ENCODE measurements at places on chromosomes 7 and 10. TPM values are rescaled to one million over a fixed set of nuclear protein-coding genes. Genes with fewer than 3 reads are reported as not detected.

GRCh38 chr7:96636342-96636860 is 73.2 kb downstream of the SEM1 start:
- no peak for DNase-seq

DNA sequence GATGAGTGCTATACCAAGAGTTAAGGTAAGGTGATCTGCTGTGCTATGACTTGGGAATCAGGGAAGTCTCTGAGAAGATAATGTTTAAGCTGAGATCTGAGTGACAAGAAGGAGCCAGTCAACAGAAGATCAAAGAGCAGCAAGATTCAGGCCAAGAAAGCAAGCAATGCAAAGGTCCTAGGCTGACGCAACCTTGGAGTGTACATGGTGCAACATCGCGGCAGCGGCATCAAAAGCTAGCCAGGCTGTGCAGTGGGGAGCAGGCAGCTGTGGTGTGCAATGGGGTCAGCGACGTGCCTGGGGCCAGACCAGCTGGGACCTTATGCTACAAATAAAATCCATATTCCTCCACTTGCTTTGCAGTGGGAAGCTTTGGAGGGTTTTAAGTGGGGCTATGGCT is 324.1 kb downstream of the LRMDA start:
- DNase-seq, result no peak

GRCh38 chr7:81005254-81005653 is 86.4 kb upstream of the SEMA3C start:
- peak; percentile 24 for DNase-seq

GRCh38 chr7:101058355-101058754 is 26.9 kb upstream of the TRIM56 start:
- DNase-seq, result peak; percentile 52

DNA sequence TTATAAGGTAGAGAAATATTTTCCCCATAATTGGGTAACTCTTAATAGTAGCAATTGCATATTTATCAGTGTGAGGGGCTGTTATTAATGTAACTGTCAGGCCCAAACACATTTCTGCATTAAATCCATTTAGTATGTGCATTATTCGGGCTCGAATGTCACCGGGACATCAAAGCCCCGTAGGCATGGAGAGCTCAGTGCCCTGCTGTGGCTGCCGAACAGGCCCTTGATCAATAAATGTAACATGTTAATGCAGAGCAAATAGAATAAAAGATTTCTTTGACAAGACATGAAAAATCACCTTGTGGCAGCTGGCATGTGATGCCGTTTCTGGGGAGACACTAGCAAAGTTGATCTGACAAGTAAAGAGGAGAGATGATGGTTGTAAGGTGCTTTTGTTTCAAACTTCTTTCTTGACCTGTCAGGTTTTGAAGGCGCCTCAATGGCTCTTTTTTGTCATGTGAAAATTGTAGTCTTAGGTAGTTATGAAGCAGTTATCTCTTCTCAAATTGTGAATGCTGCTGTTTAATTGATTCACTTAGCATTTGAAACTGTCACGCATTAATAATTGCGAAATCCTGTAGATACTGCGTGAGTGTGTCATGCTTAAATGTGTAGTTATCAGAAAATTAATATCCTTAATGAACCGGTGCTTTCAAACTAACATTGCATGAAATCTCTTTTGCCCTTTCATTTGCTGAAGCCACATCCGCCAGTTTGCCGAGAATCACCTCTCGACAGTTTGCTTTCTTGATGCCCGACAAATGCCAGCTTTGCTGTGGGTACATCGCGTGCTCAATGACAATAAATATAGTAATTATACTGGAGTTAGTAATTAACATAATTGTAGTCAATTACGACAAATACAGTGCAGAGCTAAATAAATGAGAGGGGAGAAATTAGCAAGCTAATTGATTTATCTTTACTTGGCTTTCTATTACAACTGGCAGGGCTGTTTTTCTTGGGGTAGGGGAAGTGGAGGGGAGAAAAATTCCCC is 19.5 kb downstream of the LRMDA start:
- no peak for DNase-seq

DNA sequence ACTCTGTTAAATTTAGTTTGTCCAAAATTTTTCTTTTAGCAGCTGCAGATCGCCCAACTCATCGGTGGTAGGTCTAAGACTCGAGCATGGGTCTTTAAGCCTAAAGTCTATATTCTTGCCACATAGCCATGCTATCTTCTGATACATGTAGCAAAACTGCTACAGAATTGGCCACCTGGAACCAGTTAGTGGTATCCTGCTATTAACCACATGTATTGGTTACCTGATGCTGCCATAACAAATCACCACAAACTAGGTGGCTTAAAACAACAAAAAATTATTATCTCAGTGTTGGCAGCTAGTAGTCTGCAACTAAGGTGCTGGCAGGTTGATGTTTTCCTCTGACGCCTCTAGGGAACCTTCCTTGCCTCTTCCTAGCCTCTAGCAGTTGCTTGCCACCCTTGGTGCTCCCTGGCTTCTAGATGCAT is 96.7 kb upstream of the PIK3CG start:
- DNase-seq, result no peak

DNA sequence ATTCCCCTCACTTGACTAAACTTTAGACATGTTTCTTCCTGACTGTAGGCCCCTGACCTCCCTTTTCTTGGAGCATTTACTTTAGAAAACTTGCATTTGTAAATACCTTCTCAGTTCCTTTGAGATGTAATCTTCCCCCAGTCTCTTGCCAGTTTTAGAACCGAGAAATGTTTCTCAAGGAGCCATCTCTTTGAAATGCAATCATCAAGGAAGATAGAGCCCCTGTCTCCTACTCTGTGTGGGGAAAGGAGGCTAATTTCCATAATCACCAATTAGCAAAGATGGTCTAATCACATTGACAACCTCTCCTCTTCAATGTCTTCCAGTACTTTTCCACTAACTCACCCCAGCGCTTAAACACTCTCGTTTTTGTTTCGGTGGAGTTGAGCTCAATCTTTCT is 70.0 kb upstream of the SMIM30 start:
- no peak for DNase-seq

DNA sequence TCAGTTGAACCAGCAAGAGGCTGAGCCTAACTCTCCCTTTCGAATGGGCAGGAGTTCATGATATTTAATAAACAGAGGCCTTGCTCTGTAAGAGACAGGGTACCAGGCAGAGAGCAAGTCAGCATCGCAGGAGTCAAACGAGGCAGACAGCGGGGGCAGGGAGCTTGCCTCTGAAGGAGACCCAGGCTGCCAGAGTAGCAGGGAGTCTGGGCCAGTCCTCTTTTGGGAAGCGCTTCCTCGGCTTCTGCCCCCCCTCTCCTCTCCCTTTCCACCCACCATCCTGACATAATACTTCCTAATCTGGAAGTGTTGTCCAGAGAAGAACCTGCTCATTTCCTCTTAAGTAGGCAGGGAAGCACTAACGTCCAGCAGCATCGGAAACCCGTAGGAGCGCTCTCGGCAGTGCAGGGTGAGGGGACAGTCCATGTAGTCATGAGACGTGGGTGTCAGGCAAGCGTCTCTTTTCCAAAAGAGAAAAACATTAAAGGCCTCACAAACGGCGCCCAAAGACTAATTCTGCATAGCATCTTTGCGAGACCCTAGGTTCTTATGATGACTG is 171.1 kb downstream of the EGFR start:
- no peak for DNase-seq

DNA sequence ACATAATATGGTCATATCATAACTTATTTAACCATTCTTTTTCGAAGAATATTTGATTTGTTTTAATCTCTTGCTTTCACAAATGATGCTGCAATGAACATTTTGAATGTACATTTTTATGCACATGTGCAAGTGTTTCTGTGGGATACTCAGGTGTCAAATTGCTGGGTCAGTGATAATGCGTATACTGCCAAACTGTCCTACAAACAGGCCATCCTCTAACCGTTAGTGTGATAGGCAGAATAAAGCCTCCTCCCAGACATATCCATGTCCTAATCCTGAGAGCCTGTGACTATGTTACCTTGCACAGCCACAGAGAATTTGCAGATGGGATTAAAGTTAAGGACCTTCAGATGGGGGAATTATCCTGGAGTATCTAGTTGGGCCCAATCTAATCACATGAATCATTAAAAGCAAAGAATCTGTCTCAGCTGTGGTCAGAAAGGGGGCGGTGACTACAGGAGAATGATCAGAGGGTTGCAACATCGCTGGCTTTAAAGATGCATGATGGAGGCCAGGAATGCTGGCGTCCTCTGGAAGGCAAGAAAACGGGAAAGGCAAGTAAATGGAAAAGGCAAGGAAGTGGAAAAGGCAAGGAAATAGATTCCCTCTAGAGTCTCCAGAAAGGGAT is 46.7 kb downstream of the FZD1 start:
- DNase-seq, result peak; percentile 14

DNA sequence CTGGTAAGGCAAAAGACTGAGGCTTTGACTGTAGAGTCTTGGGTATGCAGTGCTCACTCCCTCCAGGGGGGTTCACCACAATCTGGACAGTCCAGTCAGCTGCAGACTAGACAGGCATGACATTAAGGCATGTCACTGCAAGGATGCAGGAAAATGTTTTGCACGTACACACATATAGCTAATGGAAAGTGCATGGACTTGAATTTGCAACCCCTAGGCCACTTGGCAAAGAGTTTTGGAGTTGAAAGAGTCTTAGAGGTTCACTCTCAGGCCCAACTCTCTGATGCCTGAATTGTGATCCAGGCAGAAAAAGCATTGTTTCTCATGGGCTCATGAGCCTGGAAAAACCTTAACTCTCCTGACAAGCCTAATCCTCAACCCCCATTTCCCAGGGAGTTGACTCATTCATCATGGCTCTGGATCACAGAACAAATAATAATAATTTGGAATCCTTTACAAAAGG is 51.9 kb downstream of the LAMB4 start:
- no peak for DNase-seq

DNA sequence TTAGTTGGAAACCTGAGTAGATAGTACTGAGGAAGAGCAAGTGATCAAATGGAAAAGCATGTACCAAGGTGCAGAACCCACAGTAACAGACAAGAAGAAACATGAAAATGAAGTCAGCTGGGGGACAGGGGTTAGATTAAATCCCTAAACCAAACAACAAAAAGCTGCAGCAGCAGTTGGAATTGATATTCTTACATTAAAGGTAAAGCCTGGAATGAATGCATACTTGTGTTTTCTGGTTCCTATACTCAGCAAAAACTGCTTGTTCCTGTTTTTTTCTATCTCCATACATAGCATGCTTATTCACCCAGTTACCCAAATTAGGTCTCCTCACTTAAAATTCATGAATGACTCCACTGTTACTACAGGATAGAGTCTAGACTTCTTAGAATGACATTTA is 92.4 kb downstream of the TPST1 start:
- DNase-seq, result no peak

DNA sequence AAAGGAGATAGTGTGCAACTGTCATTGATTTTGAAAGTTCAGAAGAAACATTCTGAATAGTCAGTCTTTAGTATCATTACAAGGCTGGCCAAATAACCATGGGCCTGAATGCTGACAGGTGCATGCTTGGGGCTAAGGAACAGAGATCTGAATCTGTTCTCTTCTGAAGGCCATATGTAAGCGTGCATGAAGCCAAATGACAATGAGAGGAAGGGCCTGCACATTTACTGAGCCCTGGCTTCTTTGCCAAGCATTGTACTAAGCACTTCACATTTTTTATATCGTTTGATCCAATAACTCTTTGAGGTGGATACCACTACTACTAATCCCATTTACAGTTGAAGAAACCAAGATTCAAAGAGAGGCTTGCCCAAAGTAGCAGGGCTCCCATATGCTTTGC is 22.5 kb upstream of the TIAL1 start:
- no peak for DNase-seq

- DNase-seq, result no peak
Observed at GRCh38 chr10:49187044-49187484, 1.1 kb downstream of the TMEM273 start.

DNA sequence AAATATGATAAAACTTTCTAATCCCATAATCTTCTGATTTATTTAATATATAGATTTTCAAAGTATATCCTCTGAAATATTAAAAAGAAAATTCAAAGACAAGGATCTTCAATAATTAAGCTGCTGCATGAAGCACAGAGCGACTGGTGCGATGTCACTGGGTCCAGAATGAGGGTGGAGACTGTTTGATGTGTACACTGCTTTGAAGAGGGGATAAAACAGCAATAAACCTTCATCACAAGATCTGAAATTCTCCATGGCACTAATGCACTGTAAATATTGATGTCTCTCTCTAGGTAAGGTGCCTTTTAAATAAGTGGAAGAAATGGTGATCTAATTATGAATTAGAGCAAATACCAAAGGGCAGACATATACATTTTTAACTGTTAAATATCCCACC is 337.8 kb downstream of the PARD3 start:
- DNase-seq, result no peak

DNA sequence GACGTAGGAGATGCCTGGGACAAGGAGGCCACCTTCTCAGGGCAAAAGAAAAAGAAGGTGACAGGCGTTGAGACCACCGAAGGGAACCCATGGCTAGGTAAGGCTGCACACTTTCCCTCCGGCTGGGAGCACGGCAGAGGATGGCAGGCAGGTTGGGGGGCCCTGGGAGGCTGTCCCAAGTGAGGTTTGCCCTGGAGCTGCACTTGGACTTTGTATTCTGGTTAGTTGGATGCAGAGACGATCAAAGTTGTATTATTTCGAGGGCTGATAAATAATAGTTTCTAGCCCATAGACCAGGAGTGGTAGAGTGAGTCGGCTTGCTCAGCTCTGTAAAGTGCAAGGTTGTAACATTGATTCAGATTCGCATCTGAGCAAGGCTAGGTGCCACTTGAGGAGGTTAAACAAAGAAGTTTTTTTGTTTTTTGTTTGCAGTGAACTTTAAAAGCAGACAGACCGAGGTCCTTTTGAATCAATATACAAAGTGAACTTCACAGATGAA is 608 bp downstream of the ENTPD7 start:
- no peak for DNase-seq

DNA sequence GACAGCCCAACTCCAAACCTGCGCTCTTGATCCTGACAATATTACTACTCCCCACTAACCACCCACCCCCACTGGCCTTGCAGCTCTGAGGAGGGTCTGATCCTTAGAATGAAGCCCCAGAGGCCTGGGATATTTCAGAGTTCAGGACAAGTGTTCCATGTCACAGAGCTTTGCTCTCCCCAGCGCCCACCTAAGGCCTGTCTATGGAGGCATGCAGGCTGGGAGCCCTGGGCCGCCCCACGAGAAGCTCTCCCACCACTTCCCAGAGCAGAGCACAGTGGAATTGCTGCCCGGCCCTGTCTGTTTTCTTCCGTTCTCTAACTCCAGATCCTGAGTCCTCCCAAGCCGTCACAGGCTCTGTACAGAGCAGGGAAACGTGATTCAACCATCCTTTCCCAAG is 74.6 kb downstream of the COL13A1 start:
- DNase-seq, result no peak

DNA sequence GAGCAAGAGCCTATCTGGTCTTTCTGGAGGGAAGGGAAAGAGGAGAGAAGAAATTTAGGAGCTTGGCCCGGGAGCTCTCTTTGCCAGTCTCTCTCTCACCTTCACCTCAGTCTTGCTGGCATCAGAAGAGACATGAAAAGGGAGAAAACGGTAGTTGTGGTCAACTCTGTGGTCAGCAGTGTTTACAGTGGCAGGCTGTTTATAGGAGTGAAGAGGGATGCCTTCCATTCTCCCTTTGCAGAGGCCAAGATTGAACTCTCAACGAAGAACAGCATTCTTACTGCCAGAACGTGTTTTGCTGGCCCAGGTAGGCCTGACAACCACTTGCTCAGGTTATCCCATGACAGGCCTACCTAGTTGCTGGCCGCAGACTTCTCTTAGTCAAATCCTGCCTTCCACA is 133.3 kb downstream of the CCDC3 start:
- DNase-seq, result no peak

Gene CTTNBP2
- 1.2 TPM for total RNA-seq

Gene CFTR
- total RNA-seq, result 0.11 TPM

Gene EGR2
- 0.52 TPM for total RNA-seq

Gene NKX1-2
- not detected for total RNA-seq

Gene TMEM229A
- not detected for total RNA-seq

Gene RASA4
- total RNA-seq, result 14.7 TPM

Gene BTBD16
- not detected for total RNA-seq

Gene GIMAP7
- 16.8 TPM for total RNA-seq

Gene PPP1R17
- total RNA-seq, result not detected
